Fibroblast of lung (primary cell): ENCODE measurements at places on chromosomes 13 and 19. TPM values are rescaled to one million over a fixed set of nuclear protein-coding genes. Genes with fewer than 3 reads are reported as not detected.
A peak's percentile ranks its signal among the peaks of the same experiment; 100 is the strongest.

TNFSF11 gene
- not detected in 2 replicates for total RNA-seq

ARHGAP35 gene
- 37.5 and 47.6 TPM in 2 replicates for total RNA-seq

SERPINE3 gene
- total RNA-seq, result not detected in 2 replicates

LHB gene
- not detected in 2 replicates for total RNA-seq

SYNGR4 gene
- total RNA-seq, result not detected in 2 replicates

SACS gene
- 61.9 and 94.5 TPM in 2 replicates for total RNA-seq

NTN5 gene
- under 0.01 and 0.51 TPM in 2 replicates for total RNA-seq

SHD gene
- not detected in 2 replicates for total RNA-seq

CNFN gene
- not detected in 2 replicates for total RNA-seq

DNA sequence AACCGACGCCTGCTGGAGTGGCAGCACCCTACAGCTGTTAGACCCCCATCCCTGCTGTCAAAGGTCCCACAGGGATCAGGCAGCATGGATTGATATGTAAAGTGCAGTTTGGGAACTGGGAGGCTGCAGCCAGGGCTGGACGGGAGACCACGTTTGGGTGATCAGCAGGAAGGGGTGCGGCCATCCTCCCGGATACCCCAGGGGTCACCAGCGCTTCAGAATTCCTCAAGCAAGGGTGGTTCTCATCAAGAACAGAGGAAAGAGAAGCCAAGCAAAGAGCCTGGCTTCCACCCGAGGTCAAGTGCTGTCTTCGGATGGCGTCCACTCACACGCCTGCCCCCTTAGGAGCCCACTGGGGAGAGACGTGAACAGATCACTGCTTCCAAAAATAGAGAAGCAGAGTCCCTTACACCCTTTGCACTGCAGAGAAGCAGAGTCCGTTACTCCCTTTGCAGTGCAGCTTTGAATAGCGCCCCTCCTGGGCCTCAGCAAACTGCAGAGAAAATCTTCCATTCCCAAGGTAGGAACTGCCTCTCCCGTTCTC is 35.5 kb downstream of the DHRS12 start:
- no peaks in the 10 kb centered on the region for H3K27me3 ChIP-seq
- DNase-seq, result no peak
- H3K4me1 ChIP-seq, result peaks cover 16% of the 10 kb centered on the region
- H3K27ac ChIP-seq, result no peak overlapping the region

- no peaks in the 10 kb centered on the region for H3K4me1 ChIP-seq
- DNase-seq, result no peak
- H3K36me3 ChIP-seq, result no peaks in the 10 kb centered on the region
- H3K27me3 ChIP-seq, result no peaks in the 10 kb centered on the region
Observed at GRCh38 chr19:6039566-6040225, 61.8 kb upstream of the RANBP3 start.

DNA sequence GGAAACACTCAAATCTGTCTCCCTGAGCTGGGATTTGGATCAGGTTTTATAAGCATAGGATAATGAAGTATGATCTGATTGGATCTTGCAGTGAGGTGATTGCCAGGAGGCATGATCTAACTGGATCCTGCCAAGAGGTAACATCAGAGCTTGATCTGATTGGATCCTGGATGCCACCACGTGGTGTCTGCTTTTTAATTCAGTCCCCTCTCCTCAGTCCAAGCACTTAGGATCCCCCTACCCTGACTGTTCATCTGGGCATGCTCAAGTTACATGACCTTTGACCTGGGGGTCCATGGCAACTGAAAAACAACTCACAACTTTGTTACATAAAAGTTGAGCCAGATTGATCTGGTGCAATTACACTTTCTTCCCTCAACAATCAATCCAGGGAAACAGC is 47.5 kb upstream of the LSM14A start:
- no peaks in the 10 kb centered on the region for H3K36me3 ChIP-seq
- DNase-seq, result no peak
- no peak overlapping the region for H3K27ac ChIP-seq
- H3K4me3 ChIP-seq, result no peak overlapping the region

DNA sequence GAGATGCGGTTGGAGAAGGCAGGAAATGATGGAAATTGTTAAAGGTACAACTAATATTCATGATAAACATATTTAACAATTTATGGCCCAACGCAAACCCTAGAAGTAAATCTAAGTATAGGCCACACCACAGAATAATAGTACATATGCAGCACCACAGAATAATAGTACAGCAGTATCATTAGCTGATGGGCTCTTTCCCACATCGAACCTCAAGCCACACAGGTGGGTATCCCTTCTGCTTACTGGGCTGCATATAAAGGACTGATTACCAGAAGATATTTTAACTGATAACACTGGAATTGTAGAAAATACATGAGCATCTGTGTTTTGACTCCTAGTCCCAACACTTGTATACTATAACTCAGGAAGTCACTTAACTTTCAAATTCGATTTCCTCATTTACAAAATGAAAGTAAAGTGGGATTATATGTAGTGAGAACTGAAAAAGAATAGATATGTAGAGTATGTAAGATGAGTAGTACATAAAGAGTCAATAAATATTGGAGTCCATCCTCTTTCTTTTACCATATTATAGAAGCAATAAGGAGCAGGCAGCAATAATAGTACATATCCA is 91.5 kb downstream of the TSC22D1 start:
- H3K27me3 ChIP-seq, result no peaks in the 10 kb centered on the region
- no peak overlapping the region for H3K4me3 ChIP-seq
- H3K36me3 ChIP-seq, result no peaks in the 10 kb centered on the region
- H3K27ac ChIP-seq, result no peak overlapping the region

- no peak overlapping the region for H3K4me3 ChIP-seq
- DNase-seq, result no peak
- no peak overlapping the region for H3K27ac ChIP-seq
- peaks cover 8% of the 10 kb centered on the region for H3K4me1 ChIP-seq
- H3K36me3 ChIP-seq, result peaks cover 3% of the 10 kb centered on the region
Observed at GRCh38 chr19:40228346-40228745, 1.9 kb upstream of the CCNP start.

GRCh38 chr13:105048677-105049076 is 1486.8 kb downstream of the EFNB2 start:
- H3K4me1 ChIP-seq, result no peaks in the 10 kb centered on the region
- H3K27ac ChIP-seq, result no peak overlapping the region
- H3K27me3 ChIP-seq, result no peaks in the 10 kb centered on the region
- H3K4me3 ChIP-seq, result no peak overlapping the region

DNA sequence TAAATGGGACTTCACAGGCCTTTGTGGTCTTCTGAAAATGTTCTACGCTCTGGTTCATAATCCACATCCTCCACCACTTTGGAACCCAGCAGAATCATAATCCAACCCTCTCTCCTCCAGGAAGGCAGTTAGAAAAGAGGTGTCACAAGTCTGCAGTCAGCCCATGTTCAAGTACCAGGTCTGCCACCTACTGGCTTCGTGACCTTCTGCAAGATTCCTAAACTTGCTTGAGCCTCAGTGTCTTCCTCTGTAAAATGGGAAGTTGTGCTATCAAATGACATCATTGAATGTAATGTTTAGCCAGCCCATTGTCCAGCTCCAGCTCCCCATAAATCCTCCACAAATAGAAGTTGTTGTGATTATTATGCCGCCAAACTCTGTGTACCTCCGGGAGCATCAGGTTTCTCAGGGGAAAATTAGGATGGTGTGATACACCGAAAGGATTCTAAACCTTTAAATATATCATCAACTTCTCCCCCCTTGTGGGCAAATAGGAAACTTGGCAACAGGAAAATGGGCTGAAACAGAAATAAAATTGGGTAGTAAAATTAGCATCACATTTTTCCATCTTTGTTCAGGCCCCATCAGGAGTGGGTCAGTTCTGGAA is 109.7 kb downstream of the NUFIP1 start:
- H3K27ac ChIP-seq, result no peak overlapping the region
- no peaks in the 10 kb centered on the region for H3K36me3 ChIP-seq
- no peak overlapping the region for H3K4me3 ChIP-seq
- DNase-seq, result peak; percentile 60

DNA sequence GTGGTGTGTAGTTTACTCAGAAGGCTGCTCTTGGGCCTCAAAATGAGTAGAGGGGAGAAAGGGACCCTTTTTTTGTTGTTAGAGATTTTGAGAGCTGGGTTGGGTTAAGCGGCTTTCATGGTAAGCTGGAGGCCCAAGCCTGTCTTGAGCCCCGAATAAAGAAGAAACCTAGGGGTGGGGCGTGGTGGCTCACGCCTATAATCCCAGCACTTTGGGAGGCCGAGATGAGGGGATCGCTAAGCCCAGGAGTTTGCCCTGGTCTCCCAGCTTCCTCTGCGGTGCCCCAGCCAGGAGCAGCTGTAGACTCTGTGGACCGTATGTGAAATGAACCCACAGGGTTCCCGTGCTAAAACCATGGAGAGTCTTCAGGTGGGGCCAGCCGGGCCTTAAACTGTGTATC is 56.1 kb downstream of the KDM4B start:
- peaks cover under 1% of the 10 kb centered on the region for H3K36me3 ChIP-seq
- no peak overlapping the region for H3K4me3 ChIP-seq

DNA sequence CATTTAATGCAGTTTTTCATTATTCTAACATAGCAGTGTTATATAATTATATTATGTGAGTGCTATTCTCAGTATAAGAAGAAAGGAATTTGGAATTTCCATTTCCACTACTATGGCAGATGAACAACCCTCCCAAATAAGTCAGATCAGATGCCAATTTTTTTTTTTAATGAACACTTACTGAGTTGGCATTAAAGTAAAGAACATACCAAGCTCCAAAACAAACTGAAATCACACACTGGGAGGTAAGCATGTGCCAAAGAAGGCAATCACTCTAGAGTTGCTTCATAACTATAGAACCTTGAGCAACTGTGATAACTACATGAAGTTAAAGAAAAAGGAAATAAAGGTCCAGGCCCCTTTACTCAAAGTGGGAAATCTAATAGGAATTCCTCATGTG is 90.3 kb downstream of the RNF17 start:
- H3K27me3 ChIP-seq, result no peaks in the 10 kb centered on the region
- no peak overlapping the region for H3K4me3 ChIP-seq
- peak; percentile 46 for DNase-seq
- no peak overlapping the region for H3K27ac ChIP-seq
- peaks cover 2% of the 10 kb centered on the region for H3K4me1 ChIP-seq

DNA sequence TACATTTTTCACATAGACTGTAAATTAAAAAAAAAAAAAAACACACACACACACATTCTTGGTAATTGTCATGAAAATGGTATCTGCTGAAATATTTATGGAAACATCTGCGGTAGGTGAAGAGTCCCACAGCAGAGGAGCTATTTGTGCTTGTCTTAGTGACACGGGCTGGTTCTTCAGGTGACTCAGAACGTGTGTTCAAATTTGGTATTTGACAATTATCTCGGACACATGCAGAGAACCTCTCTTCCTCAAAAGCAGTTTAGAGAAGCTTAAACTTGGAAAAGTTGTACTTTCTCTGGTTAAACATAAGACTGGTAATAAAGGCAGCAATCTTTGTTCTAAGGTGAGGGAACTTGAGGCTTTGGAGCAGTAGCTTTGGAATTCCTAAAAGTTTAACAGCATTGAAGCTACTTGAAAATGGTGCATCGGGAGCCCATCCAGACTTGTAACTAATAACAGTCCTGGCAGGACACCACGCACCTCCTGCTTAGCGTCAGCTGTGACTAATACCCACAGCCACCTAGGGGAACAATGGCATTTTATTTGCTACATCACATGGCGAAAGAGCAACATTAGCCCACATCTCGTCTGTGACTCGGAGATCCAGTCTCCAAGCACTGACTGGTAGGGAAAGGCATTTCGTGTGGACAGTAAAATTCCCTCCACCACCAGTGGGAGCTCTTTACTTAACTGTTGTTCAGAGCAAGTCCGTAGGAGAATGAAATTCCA is 1505.1 kb upstream of the SLC10A2 start:
- DNase-seq, result peak; percentile 88
- H3K27me3 ChIP-seq, result no peaks in the 10 kb centered on the region
- H3K4me1 ChIP-seq, result no peaks in the 10 kb centered on the region
- no peaks in the 10 kb centered on the region for H3K36me3 ChIP-seq

DNA sequence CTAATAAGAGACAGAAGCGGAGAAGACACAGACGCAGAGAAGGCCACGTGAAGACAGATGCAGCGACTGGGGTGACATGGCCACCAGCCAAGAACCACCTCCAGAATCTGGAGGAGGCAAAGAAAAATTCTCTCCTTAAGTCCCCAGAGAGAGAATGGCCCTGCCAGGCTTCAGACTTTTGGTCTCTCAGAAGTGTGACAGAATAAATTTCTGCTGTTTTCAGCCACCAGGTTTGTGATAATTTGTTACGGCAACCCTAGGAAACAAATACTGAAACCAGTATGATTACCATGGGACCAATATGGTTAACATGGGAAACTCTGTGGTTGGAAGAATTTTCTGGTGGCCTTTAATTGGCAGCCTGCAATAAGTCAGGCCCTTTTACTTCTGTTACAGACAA is 63.9 kb upstream of the DOCK9 start:
- H3K36me3 ChIP-seq, result no peaks in the 10 kb centered on the region
- DNase-seq, result no peak
- no peak overlapping the region for H3K27ac ChIP-seq
- peaks cover 5% of the 10 kb centered on the region for H3K4me1 ChIP-seq
- no peaks in the 10 kb centered on the region for H3K27me3 ChIP-seq

DNA sequence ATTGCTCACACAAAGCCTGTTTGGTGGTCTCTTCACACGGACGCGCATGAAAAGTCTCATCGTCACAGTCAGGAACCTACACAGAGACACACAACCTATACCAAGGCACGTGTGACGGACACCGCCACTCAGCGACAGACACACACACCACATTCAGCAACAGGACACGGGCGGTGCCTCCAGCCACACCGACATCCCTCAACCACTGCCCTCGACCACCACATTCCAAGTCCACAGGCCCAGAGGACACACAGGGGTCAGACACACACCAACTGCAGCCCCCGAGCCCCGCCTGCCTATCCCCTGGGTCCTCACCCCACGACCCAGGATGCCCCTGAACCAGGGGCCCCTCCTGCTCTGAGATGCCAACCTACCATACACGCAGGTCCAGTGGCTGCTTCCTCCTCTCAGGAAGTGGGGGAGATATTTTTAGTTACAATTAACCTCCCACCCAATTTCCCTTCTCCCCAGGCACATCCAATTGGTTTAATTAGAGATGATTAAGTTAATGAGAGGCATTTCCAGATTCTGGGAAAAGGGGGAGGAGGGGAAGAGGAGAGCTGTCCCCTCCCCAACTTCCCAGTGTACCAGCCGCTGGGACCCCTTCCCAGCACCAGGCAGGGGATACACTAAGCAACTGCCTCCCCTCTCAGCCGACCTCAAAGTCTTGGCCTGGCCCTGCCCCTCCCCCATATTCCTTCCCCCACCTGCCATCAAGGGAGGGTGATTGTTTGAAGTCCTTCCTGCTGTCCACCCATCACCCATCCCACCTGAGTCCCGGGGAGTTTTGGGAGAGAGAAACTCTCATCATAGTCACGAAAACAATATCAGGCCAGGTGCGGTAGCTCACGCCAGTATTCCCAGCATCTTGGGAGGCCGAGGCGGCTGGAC is 20.4 kb downstream of the MEIS3 start:
- no peaks in the 10 kb centered on the region for H3K36me3 ChIP-seq
- DNase-seq, result no peak
- H3K27me3 ChIP-seq, result peaks cover 3% of the 10 kb centered on the region
- H3K4me1 ChIP-seq, result no peaks in the 10 kb centered on the region
